ENCODE measurements at places on chromosomes 6 and 20.

GRCh38 chr6:26296857-26297648 lies 67.9 kb upstream of the BTN3A2 start:
- no peak for DNase-seq

GRCh38 chr6:38713812-38714211 lies 1.3 kb upstream of the DNAH8 start:
- no peak for DNase-seq

- no peak for DNase-seq
Measured at GRCh38 chr20:24485981-24486380, 16.6 kb downstream of the SYNDIG1 start.

- DNase-seq = no peak
Measured at GRCh38 chr6:97067045-97067444, 142.5 kb downstream of the KLHL32 start.

Data from stimulated activated CD4-positive, alpha-beta T cell treated with anti-CD3 and anti-CD28 coated beads, Interleukin-12 subunit alpha, Interleukin-12 subunit beta, amount 100 ng/mL, for 24 hours (primary cell).